Right forelimb (tissue), 1 donor: ENCODE measurements at places on chromosomes 11 and 22.

DNA sequence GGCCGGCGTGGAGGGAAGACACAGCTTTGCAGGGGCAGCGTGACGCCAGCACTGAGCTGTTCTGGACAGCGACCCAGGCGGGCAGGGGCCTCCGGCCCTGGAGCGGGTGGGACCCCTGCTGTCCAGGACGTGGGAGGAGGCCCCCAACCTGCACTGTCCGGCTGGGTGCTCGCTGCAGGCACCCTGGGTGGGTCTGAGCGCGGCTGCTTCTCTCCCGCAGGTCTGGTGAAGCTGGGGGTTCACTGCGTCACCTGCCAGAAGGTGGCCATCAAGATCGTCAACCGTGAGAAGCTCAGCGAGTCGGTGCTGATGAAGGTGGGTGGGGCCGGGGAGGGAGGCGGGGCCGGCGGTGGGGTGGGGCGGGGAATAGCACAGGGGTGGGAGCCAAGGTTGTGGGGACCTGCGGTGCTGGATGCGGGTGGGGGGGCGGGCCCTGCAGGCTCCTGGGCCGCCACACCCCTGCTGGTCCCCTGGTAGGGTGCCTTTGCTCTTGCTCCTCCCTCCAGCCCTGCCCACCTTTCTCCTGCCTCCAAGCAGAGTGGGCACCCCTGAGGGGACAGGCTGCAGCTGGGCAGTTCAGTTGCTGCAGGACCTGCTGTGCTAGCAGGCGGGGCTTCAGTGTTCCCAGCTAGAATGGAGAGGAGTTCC is 46.2 kb downstream of the BRSK2 start:
- DNase-seq = no peak

- DNase-seq = no peak
Measured at GRCh38 chr11:110860461-110860860, 148.2 kb upstream of the ARHGAP20 start.

GRCh38 chr11:14614091-14614622 is 29.4 kb upstream of the PDE3B start:
- DNase-seq = no peak

DNA sequence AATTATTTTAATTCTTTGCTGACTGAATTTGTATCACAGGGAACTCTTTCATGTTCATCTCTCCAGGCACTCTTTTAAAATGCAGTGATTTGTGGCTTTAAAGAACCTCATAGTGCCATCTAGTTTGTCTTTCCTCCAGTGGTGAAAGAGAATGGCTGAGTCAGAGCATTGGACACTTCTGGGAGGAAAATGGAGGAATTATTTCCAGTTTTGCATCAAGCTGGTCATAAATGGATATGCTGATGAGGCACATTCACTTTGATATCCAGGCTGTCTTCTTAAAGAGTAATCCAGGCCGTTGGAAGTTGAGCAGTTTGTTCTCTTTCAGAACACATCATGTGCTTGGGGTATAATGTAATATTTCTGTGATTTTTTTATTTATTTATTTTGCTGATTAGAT is 273.7 kb downstream of the DDX10 start:
- DNase-seq = no peak

- peak; percentile 70 for DNase-seq
Measured at GRCh38 chr11:72224564-72225410, at the start of gene INPPL1. TSS of gene INPPL1 (plus strand) at chr11:72224767. CDS start at chr11:72224985, 218 bp downstream.
